ENCODE measurements at places on chromosomes 11 and 22.

- no peak for DNase-seq
These were observed 13.8 kb upstream of the PVALB start for GRCh38 chr22:36830601-36831000.

GRCh38 chr11:94254214-94254613 lies 50.2 kb upstream of the IZUMO1R start:
- no peak for DNase-seq

GRCh38 chr11:122898799-122899198 lies 16.2 kb downstream of the JHY start:
- no peak for DNase-seq

DNA sequence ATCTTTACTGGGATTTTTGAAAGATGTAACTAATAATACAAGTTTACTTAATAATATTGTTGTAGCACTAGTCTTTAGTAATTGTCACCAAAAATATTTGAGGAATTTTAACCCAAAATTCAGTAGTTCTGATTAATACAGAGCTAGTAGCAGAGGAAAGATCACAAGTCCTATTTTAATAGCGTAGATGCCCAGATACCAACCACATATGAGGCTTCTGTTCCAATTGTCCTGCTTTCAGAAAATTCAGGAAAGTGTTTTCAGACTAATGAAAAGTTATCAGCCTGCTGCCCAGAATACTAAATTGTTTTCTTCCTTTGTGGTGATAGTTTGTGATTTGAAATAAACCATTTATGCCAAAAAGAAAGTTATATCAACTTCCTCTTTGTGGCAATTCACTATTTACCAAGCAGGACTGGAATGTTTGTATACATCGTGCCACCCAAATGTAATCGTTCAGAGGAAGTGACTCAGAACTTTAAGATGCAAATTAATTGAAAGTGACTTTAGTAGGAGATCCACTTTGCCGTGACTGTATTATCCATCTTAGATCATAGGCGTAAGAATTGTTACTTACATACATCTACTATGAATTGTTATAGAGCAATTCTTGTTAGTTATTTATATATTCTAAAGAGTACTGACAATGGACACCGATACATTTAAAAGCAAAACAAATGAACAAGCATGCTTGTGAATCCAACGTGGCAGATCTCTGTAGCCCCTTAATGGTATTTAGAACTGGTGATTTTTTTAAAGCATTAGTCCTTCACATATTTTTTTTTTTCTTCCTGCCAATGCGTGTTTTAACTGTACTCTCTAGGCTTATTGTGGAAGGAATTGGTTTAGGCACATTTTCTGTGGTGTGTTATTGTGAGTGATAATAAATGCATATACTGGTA lies 231.0 kb downstream of the DDX10 start:
- DNase-seq = no peak

DNA sequence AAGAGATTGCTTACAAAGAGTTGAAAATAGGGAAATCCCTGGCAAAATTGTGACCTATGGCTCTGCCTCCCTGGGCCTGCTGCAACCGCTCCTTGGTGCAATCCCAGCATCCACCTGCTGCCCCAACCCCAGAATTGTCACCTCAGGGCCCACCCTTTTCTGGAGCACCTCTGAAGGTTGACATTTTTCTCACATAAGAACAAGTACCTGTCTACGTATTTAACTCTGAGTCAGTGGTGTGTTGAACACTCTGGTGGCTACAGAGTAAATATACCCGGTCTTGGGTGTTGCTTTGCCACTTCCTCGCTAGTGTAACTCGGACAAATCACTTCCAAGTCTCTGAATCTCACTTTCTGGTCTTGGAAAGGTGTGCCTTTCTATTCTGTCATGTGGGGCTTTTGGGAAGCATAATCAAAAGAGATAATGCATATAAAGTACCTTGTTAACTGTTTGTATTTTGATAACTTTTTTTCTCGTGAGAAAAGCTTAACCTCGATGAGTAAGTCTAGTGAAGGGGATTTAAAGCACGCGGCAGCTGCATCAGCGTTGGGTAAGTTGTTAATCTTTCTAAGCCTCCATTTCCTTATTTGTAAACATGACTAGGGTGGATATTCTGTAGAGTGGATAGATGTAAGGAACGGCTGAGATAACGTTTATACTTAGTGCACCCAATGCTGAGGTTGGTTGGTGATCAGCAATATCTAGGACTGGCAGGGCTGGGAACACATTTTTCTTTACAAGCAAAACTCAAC lies 881.2 kb downstream of the OPCML start:
- DNase-seq = no peak

DNA sequence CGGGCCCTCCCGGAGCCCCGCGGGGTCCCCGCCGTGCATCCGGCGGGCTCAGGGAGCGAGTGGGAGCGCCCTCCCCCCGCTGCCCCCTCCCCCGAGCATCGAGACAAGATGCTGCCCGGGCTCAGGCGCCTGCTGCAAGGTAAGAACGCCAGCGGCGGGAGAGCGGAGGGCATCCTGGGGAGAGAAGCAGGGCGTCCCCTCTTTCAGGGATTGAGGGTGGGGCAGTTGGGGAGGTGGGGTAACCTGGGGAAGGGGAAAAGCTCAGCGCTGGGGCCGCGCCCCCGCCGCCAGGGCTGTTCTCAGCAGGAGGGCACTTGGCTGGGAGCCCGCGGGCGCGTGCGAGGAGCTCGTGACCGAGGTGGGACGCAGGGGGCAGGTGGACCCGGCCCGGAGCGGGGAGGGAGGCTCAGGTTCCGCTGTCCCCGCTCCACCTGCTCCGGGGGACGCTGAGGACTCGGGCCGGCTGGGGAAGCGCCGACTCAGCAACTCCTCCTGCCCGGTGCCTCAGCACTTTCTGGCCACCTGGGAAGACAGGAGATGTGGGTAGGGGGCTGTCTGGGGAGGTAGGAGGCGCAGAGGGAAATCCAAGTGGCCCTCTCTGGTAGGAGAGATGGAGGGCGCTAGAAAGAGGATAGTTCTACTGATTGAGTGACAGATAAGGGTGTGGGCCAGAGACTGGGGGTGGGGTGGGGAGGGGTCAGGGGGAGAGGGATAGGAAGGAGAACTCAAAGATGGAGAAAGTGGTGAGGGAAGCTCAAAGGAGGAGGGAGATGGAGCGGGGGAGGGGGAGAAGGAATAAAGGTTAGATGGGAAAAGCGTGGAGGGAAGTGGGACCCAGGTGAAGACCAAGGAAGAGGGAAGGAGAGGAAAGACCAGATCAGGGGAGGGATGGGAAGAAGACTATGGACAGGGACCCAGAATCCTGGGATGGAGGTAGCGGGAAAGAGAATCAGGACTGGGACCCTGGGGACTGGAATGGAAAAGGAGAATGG lies 726 bp downstream of the RTN4RL2 start:
- no peak for DNase-seq

DNA sequence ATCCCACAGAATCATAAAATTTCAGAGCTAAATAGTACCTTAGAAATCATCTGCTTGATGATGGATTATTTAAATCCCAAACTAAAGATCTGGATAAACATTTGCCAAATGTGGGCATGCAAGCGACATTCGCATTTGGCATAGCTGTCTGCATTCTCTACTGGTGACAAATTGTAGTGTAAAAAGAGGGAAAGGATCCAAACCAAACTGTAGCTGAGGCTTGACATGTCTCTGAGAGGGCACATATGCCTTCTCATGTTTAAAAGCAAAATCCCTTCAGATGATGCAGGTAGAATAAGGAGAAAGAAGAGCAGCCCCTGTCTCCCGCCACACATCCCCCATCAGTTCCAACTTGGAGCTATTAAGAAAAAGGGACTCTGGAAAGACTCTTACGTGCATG lies 257.5 kb upstream of the MTNR1B start:
- no peak for DNase-seq

GRCh38 chr22:31248965-31249958 lies 37.2 kb downstream of the LIMK2 start:
- no peak for DNase-seq

GRCh38 chr11:123483058-123483457 lies 53.0 kb downstream of the GRAMD1B start:
- DNase-seq = no peak

DNA sequence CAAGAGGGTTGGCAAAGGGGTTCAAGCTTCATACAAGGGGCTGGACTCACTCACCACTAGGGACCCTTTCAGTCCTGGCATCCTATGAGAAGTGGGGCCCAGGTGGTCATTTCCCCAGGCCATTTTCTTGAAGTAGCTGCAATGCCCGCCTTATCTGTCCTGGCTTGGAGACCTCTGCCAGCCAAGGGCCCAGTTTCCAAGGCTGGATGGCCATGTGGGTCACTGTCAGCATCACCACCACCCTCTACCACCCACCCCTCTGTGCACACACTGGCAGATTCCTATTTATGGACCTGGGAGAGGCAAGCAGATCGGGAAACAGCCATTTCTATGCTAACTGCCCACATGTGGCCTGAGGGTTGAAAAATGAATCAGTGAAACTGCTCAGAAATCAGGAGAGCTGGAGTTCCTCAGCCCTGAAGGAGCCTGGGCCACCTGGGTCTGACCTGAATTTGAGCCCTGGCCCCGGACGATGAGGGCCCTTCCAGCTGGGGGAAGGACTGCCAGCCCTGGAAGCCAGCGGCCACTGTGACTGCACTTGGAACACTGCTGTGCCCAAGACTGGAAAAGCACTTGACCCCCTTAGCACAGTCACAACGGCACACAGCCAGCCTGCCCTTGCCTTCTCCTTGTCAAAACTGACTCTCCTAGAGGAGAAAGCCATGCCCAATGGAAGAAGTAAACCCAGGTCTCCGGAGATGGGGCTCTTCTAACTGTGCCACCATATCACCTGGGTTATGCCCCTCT lies 442.2 kb downstream of the BUD13 start:
- DNase-seq = no peak

- DNase-seq = no peak
These were observed 172.7 kb downstream of the FAT3 start for GRCh38 chr11:92397221-92397755.

DNA sequence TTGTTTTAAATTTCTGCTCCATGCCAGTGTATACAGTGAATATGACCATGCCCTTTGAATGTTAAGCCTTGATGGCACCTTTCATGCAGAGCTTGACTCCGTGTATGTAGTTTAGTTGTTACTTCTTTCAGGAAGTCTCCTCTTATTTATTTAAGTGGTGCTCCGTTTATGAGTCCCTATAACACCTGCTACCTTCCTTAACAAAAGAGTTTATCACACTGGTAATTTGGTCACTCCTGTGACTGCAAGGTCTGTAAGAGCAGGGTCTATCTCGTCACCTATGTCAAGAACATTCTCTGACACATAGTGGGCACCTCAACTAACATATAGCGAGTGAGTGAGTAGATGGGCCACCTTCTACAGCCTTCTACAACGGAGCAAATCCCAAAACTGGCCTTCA lies 152.5 kb downstream of the CCDC34 start:
- no peak for DNase-seq

GRCh38 chr11:29018631-29019030 lies 910.4 kb downstream of the METTL15 start:
- DNase-seq = peak; percentile 40

DNA sequence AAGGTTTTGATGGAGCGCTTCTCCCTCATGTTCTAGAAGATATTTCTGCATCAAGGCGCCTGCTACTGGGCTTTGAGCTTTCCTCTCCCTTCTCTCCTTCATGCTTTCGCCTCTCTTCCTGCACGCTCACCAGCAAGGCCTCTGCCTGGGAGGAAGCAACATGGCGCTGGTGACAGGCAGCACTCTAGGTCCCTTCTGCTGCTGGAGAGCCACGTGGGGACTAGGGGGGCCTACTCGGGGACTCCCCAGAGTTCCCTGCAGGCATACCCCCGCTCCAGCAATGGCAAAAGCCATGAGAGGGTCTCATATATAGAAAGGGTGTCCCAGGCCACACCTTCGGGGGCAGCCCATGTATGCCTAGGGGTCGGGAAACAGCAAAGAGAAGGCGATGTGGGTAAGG lies 49.7 kb downstream of the GRIK4 start:
- no peak for DNase-seq

- DNase-seq = no peak
These were observed 50.4 kb downstream of the ST3GAL4 start for GRCh38 chr11:126405906-126406305.

- no peak for DNase-seq
These were observed 6.4 kb downstream of the ANKRD49 start for GRCh38 chr11:94500181-94500580.

GRCh38 chr11:63829823-63830489 lies 9.0 kb upstream of the MARK2 start:
- no peak for DNase-seq

DNA sequence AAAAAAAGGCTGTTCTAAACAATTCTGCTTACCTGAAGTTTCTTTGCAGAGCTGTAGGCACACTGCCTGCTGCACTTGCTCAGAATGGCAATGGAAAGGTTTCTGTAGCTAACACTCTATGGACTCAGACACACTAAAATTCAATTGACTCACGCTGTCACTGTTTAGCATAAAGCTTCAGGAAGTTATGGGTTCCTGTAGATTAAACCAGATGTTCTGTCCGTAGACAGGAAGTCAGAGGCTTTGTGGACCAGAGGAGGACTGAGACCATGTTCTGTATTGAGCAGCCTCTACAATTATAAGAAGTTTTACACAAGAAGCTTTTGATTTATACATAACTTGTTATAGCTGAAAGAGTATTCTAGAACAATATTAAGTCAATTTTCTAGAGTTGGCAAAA lies 70.4 kb downstream of the GLYATL1 start:
- no peak for DNase-seq

GRCh38 chr22:24104307-24105012 lies 76.8 kb upstream of the SUSD2 start:
- no peak for DNase-seq

DNA sequence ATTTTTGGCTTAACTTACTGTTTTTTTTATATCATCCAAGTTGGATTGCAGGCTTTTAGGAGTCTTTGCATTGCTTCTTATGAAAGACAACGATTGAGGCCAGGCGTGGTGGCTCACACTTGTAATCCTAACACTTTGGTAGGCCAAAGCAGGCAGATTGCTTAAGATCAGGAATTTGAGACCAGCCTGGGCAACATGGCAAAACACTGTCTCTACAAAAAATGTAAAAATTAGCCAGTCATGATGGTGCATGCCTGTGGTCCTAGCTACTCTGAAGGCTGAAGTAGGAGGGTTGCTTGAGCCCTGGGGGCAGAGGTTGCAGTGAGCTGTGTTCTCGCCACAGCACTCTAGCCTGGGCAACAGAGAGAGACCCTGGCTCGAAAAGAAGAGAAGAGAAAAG lies 56.6 kb downstream of the BID start:
- no peak for DNase-seq

GRCh38 chr11:18536209-18536608 lies 9.5 kb upstream of the TSG101 start:
- no peak for DNase-seq

Data from fibroblast of skin of left biceps (primary cell).